Breast epithelium (tissue), 4 donors: ENCODE measurements at places on chromosomes 13 and 19.

- no peaks in the 10 kb centered on the region for H3K4me1 ChIP-seq
- no peak overlapping the region for H3K4me3 ChIP-seq
- no peaks in the 10 kb centered on the region for H3K36me3 ChIP-seq
- no peak overlapping the region for H3K27ac ChIP-seq
These were observed 7.6 kb downstream of the LYPD3 start for GRCh38 chr19:43457809-43458208.

- no peaks in the 10 kb centered on the region for H3K4me1 ChIP-seq
- H3K36me3 ChIP-seq, result no peaks in the 10 kb centered on the region
- H3K27ac ChIP-seq, result no peak overlapping the region
- DNase-seq, result no peak
These were observed 9.7 kb downstream of the F2RL3 start for GRCh38 chr19:16898361-16899015.

GRCh38 chr19:49801401-49801888, 11.6 kb downstream of the FUZ start:
- peak overlapping the region; percentile 45 for H3K4me3 ChIP-seq
- H3K36me3 ChIP-seq, result no peaks in the 10 kb centered on the region
- no peaks in the 10 kb centered on the region for H3K4me1 ChIP-seq
- no peak for DNase-seq

DNA sequence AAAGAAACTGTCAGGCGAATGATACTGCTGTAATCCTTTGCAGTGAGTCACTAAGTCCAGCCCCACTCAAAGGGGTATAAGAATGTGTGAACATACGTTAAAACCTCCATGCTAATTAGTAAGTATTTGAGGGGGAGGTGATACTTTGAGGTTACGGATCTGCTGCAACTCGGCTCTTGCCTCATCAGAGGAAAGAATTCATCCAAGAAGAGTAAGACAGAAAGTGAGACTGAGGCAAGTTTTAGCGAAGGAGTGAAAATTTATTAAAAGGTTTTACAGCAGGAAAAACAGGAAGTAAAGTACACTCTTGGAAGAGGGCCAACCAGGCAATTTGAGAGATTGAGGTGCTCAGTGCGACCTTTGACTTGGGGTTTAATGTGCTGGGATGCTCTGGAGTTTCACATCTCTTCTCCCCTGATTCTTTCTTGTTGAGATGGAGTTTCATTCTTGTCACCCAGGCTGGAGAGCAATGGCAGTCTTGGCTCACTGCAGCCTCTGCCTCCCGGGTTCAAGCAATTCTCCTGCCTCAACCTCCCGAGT, 9.8 kb downstream of the CLEC4M start:
- H3K4me3 ChIP-seq, result no peak overlapping the region
- DNase-seq, result no peak
- no peak overlapping the region for H3K27ac ChIP-seq
- no peaks in the 10 kb centered on the region for H3K36me3 ChIP-seq
- H3K27me3 ChIP-seq, result no peaks in the 10 kb centered on the region
